ENCODE measurements at places on chromosomes 6 and 20.

- no peak for DNase-seq
Observed at GRCh38 chr6:43950731-43951062, 176.6 kb downstream of the MRPL14 start.

GRCh38 chr6:147972448-147972847, 370.2 kb upstream of the SASH1 start:
- DNase-seq, result no peak

- no peak for DNase-seq
Observed at GRCh38 chr6:4291453-4292403, 156.4 kb upstream of the ECI2 start.

- no peak for DNase-seq
Observed at GRCh38 chr6:26295691-26296555, 69.1 kb upstream of the BTN3A2 start.

DNA sequence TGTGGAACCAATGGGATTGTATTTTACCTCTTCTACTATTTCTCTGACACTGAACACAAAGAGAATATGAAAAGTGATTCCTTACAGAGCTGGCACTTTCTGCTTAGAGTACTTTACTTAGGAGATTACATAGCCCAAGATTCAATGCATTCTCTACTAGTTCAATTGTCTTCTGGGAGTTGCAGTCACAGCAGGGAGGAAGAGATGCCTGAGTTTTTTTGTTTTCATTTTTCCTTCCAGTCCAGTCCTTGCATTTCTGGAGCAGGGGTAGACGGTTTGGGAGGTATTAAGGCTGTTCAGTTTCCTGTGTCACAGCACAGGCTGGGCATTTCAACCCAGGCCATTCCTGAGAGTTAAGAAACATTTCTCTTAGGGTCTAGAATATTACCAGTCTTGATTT, 42.0 kb upstream of the SLC2A12 start:
- DNase-seq, result no peak

- DNase-seq, result no peak
Observed at GRCh38 chr20:10228330-10228729, 9.7 kb downstream of the SNAP25 start.
